ENCODE measurements at places on chromosomes 12 and 14.

DNA sequence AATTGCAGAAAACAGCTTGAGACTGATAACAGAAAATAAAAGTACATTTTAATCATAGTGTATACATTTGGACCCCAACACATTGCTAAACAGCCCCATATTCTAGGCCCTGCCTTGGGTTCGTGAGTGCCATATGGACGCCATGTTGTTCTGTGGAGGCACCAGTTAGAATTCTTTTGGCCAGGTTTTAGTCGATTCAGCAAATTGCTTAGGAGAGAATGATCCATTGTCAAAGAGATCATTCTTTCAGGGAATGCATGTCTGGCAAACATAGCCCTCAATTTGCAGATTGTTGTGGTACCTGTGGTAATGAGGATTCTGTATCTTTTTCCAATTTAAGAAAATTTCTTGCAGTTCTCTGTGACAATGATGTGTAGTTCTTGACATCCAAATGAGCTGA lies 183.6 kb upstream of the DDHD1 start:
- no peak for DNase-seq

DNA sequence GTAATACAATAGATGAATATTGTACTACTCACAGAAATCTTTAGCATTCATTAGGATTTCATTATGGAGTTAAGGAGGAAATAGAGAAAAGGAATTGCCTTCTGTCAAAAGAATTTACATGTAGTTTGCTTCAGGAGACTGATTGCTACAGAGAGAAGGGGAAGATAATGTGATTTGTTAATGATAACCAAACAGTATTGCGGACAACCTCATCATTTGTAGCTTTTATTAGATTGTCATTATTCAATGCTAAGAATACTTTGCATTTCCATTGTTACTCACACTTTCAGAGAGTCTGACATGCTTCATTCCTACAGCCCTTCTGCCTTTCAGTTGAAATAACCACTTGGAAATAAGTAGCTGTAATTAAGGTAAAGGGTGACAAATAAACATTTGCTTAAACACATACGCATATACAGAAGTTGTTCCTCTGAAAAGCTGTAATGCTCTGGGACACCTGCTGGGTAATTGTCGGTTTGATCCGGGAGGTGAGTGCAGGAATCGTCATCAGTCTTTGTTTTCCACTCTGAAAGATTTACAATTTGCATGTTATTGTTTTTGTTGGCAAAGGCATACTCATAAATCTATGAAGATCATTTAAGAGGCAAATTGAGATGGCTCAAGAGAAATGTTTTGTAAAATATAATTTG lies 600.2 kb downstream of the TRHDE start:
- no peak for DNase-seq

GRCh38 chr14:62031504-62031903 lies 269.3 kb downstream of the SNAPC1 start:
- DNase-seq = no peak

DNA sequence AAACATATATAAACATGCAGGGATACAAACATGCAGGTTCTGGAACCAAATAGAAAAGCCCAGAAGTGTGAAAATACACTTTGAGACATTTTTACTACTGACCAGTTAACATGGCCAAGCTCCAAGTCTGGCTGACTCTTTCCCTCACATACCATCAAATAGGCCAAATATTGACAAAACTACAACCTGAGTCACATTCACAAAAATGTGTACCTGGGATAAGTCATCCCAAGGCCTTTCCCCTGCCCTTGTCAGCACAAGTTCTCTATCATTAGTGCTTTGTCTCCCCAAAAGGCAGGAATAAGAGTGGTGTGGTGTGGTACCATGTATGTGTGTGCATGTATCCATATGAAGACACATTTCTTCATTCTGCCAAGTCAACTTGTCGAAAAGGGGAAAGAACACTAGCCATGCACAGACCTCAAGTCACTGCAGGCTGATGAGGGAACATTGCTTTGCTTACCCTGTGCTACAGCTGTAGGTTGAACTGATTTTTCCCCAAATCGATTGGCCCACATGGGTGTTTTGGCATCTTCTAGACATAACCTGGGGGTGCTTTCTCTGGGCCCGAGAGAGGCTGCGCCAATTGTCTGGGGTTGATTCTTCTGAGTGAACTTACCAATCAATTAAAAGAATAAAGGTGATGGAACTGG lies 14.9 kb downstream of the HOXC4 start:
- DNase-seq = no peak

DNA sequence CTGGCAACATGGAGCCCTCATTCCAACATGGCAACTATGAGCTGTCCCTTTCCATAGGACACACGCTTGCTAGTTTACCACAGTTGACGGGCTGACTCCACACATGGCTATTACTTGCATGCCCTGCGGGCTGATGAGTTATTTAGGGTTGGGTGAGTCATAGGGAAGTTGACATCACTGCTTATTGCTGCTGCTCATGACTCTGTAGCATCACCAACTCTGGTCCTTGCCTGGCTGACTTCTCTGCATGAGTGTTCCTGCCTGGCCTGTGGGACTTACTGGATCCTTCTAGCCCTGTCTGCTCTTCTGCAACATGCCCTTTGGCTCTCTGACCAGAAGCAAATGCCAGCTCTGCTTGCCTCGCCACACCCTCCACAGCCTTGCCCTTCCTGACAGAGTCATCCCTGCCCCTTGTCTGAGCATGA lies 199.5 kb downstream of the ANO6 start:
- DNase-seq = peak; percentile 20

DNA sequence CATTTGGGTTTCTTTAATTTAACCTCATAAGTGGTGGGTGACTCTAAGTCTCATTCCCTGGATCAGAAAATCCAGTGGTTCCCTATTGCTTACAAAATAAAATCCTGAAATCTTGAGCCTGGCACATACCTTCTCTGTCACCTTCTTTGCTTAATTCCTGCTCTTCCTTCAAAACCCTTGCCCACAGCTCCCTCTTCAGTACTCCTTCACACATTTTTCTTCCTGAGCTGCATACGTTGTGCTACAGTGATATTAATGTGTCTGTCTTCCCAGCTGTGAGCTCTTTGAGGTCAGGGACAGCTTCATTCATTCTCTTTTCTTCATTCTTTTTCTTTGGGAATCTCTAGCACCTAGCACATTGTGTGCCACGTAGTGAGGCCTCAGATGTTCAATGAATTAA lies 9.5 kb downstream of the TSPAN11 start:
- DNase-seq = no peak

GRCh38 chr12:107320033-107320928 lies 226.9 kb upstream of the CRY1 start:
- DNase-seq = peak; percentile 75

DNA sequence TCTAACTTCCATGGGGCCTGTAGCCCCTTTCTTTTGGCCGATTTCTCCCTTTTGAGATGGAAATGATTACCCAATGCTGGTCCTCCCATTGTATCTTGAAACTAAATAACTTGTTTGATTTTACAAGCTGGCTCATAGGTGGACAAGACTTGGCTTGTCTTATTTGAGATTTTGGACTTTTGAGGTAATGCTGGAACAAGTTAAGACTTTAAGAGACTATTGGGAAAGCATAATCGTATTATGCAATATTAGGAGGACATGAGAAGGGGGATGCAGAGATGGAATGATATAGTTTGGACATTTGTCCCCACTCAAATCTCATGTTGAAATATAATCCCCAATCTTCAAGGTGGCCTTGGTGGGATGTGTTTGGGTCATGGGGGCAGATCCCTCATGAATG lies 49.2 kb upstream of the LYZ start:
- DNase-seq = no peak

DNA sequence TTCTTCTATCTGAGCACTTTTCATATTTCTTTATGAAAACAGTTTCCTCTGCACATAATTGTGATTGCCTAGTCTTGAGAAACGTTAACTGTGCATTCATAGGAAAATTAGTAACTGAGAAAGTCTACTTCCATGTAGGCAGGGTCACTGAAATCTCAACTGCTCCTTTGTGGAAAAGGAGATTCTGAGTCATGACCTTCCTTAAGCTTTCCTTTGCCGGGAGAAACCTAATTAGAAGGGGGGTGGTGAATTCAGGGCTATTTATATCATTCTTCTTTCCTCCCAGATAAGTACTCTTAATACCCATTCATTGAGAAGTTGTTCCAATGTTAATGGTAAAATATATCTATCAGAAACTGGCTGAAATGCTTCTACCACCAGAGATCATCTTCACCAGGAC lies 751.0 kb upstream of the TMEM132C start:
- DNase-seq = no peak

- no peak for DNase-seq
These were observed 46.9 kb upstream of the MDM1 start for GRCh38 chr12:68378872-68379606.

- DNase-seq = no peak
These were observed 872 bp downstream of the VSX2 start for GRCh38 chr14:74239848-74240793.

GRCh38 chr14:81559385-81559784 lies 25.7 kb upstream of the SEL1L start:
- no peak for DNase-seq

DNA sequence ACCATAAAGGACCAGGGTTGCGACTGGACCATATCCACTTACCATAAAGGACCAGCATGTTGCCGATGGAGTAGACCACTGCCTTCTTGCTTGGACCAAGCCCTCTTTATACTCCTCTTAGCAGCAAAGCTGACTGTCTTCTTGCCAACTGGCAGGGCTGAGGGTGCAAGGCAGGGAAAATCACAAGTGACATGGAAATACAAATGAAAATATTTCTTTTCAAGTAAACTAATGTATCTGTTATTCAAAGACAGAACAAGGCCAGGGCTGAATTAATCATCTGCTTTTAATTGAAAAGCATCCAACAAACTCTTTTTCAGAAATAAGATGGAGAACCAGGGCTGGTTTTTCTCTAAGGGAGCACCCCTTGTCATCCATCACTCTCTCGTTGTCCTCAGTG lies at the start of gene CELA1:
Gene CELA1, minus strand, starts transcription at position 99 of the 400 bp plus-strand sequence. Its CDS starts 41 bp downstream, at position 58.
- no peak for DNase-seq

GRCh38 chr14:33675415-33676130 lies 275.3 kb downstream of the EGLN3 start:
- no peak for DNase-seq

DNA sequence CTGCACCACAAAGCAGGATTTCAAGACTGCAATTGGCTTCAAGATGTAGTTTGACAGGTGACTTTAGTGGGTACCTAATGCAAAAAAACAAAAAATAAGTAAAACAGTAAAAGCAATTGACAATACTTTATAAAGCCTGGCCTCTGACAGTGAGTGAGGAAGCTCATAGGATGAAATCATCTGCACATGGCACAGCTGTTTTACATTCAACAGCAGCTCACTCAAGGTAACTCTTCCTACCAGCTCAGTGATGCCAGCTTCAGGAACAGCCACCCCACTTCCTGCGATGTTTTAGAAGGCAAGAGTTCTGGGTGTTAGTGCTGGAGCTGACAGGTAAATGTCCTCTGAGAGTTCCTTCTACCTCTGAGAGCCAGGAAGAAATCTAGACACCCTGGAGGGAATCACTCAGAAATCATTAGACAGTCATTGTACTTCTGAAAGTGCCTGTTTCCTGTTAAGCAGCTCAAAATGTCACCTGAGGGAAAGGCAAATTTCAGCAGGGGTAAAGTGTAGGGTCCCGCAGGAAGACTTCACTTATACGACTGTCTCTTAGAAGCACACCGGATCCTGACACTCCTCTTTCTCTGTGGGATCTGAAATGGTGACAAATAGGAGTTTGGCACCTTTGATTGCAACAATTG lies 99.9 kb downstream of the FOXN3 start:
- DNase-seq = no peak
